H9 (cell line): ENCODE measurements at places on chromosomes 5 and 9.

GRCh38 chr5:133746834-133747233 is 134.5 kb upstream of the FSTL4 start:
- no peaks in the 10 kb centered on the region for H3K4me1 ChIP-seq
- H3K4me3 ChIP-seq: no peak overlapping the region
- H3K27ac ChIP-seq: no peak overlapping the region
- DNase-seq: no peak

DNA sequence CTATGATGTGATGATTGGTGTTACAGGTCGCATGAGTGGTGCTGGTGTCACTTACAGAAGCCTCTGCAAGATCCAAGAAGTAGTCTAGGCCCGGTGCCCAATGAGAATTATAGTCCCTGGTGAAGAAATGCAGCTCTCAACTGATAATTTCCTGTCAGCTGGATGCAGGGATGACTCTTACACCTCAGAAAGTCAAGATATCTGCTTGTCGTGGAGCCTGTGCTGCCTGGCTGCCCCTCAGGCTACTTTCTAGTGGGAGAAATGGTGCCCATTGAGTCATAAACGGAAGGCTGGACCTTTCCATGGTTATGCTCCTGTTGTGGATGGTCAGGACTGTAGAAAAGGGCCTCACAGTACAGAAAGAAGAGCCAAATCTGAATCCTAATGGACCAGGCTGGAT is 46.8 kb upstream of the NXNL2 start:
- no peak overlapping the region for H3K4me3 ChIP-seq
- H3K36me3 ChIP-seq: peaks cover 3% of the 10 kb centered on the region; the same call in 2 of the 3 replicates
- no peak for DNase-seq
- H3K4me1 ChIP-seq: no peaks in the 10 kb centered on the region
- no peak overlapping the region for H3K27ac ChIP-seq

DNA sequence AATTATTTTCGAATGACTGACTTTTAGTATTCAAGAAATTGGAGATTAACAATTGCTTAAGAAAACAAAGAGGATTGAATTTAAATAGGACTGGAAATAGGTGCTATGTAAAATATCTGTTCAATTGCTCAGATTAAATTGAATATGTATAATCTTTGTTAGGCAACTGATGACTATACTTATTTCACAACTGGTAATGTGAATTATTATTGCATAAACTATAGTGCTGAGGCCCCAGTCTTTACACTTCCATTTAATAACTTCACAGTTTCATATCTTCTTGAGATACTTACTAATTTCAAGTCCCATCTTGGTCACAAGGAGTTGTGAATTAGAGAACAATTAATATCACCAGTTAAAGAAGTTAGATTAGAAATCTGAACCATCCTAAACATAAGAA is 16.7 kb downstream of the CEP78 start:
- H3K4me3 ChIP-seq: no peak overlapping the region
- no peak overlapping the region for H3K27ac ChIP-seq
- DNase-seq: no peak
- peaks cover 59% of the 10 kb centered on the region for H3K36me3 ChIP-seq

- DNase-seq: peak; percentile 46
- no peak overlapping the region for H3K27ac ChIP-seq
- no peaks in the 10 kb centered on the region; the same call in 1 of the 2 replicates for H3K4me1 ChIP-seq
- no peak overlapping the region for H3K4me3 ChIP-seq
These were observed 314.2 kb upstream of the DAP start for GRCh38 chr5:11075035-11075805.

DNA sequence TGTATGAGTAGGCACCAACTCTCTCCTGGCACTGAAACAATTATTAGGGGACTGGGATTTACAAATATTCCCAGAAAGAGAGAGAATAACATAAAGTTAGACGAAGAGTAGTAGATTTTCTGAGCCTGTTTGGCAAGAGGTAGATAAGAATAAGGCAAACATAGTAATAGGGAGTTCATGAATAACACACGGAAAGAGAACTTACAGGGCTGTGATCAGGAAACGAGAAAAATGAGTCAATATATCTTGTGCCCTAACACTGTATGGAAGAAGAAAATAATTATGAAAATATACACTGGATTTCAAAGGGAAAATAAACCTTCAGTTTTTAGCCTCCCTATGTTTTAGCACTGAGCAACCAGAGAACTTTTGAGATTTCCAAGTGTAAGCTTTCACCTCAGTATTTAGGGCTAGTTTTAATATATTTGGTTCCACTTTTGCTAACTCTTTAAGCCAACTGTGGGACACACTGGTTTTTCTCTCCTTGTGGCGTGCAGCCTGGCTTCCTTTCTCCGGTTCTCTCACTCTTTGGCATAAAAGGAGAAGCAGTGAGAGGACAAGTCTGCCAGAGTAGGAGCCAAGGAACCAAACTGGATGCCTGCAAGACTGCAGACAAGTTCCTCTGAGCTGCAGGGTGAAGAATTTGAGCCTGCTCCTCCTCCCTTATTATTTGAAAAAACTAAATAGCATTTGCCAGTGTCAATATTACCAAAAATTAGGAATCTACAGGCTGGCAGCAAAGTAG is 6.6 kb upstream of the KCNN2 start:
- no peak overlapping the region for H3K27ac ChIP-seq
- peaks cover 6% of the 10 kb centered on the region; the same call in 1 of the 2 replicates for H3K4me1 ChIP-seq
- H3K27me3 ChIP-seq: no peaks in the 10 kb centered on the region
- DNase-seq: no peak
- H3K4me3 ChIP-seq: no peak overlapping the region

DNA sequence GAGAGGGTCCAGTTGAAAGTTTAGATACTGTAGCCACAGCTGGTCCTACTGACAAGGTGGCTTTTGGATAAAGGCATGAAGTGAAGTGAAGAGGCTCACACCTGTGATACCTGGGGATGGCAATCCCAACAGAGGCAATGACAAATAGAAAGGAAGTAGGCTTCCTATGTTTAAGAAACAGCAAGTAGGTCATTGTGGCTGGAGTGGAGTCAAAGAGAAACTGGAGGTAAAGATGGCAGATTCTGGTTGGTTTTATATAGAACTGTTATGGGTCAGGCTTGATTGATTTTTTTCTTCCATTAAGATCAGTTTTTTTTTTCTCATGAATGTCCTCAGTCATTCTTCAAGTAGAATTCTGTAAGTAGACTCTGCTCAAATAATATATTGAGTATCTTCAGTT is 79.5 kb downstream of the ANXA1 start:
- no peak overlapping the region for H3K4me3 ChIP-seq
- 0 out of 2 replicates have a peak, but pooled peaks cover 6% of the 10 kb centered on the region for H3K36me3 ChIP-seq
- H3K27me3 ChIP-seq: no peaks in the 10 kb centered on the region
- H3K4me1 ChIP-seq: no peaks in the 10 kb centered on the region

DNA sequence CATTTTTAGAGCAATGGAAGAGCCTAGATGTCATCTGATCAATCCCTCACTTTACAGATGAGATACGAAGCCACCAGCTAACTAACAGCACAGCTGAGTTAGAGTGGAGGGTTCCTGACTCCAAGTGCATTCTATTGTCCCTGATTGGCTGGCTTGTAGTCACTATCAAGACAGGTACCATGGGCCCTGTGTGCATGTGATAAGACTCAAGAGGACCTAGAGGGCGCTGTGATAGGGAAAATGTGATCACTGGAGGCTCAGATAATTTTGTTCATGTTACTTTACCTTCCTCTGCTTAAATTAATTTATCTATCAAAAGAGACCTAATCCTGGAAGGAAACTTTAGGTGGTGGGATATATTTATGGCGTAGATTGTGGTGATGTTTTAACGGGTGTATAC is 19.5 kb upstream of the SNAPC3 start:
- H3K4me1 ChIP-seq: no peaks in the 10 kb centered on the region
- H3K27ac ChIP-seq: no peak overlapping the region
- H3K4me3 ChIP-seq: no peak overlapping the region
- peaks cover 2% of the 10 kb centered on the region for H3K36me3 ChIP-seq

DNA sequence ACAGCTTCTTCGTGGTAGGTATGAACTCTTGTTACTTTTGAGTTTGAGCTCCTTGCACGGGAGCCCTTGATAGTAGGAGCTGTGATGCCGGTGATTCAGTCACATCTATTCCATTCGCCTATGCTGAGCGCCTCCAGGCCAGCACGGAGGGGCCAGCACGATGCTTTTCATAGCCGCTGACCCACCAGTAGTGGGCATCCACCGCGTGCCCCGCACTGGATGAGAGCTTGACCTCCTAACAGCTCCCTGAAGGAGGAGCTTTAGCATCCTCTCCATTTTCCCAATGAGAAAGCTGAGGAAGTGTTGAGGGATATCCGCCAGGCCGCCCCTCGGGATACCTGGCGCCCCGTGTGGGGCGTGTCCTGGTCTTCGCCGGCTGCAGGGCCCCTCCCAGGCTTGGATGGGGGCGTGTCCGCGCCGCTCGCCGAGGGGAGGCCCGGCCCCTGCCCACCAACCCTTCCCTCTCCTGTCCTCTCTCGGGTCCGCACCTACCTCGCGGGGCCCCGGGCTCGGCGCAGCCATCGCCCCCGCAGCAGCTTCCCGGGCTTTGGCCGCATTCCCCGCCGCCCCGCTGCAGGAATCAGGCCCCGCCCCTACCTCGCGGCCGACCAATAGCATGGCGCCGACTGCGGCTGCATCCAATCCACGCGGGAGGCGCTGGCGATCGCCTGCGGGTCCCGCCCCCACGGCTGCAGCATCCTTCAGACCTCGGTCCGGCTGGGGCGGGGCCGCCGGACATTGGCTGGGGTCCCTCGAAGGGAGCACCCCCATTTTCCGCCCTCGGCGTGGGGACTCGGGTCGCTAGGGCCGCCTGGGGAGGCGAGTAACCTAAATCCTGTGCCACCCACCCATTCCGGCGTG is at the start of gene PIP5KL1:
Gene PIP5KL1, minus strand, starts transcription at position 547 of the 861 bp plus-strand sequence. Its CDS starts 25 bp downstream, at position 522.
- H3K36me3 ChIP-seq: peaks cover 8% of the 10 kb centered on the region
- peak; percentile 95 for DNase-seq
- H3K4me1 ChIP-seq: peaks cover 2% of the 10 kb centered on the region; the same call in 1 of the 2 replicates
- no peaks in the 10 kb centered on the region for H3K27me3 ChIP-seq
- H3K27ac ChIP-seq: no peak within 1 kb of the TSS
- H3K4me3 ChIP-seq: peak within 1 kb of the TSS; percentile 62

DNA sequence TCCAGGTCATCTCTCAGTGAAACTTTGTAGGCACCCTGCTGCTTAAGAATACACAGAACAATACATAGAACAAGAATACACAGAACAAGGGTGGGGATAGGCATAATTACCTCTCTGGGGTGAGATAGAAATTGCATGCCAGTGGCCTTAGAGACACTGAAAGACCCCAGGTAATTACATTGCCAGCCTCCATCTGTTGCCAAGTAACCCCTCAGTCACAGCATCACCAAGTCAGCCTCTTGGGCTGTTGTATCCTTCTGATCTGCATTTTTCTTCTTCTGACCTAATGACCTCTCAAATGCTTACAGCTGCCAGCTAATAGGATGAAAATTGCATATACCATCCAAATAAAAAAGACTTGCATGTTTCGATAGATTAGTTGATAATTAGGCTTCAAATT is 167.7 kb downstream of the GRIA1 start:
- H3K27ac ChIP-seq: no peak overlapping the region
- no peak for DNase-seq
- no peaks in the 10 kb centered on the region for H3K27me3 ChIP-seq
- no peak overlapping the region for H3K4me3 ChIP-seq
- no peaks in the 10 kb centered on the region for H3K4me1 ChIP-seq
- H3K36me3 ChIP-seq: no peaks in the 10 kb centered on the region

DNA sequence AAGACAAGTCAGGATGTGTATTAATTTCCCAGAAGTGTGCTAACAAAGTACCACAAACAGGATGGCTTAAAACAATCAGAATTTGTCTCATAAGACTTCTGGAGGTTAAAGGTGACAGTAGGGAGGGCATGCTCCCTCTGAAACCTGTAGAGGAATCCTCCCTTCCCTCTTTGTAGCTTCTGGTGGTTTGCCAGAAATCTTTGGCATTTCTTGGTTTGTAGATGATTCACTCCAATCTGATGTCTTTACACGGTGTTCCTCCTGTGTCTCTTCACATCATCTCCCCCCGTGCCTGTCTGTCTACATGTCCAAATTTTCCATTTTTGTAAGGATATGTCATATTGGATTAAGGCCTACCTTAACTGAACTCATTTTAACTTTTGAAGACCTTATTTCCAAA is 471.5 kb downstream of the ZNF608 start:
- no peak for DNase-seq
- no peaks in the 10 kb centered on the region for H3K36me3 ChIP-seq
- no peak overlapping the region for H3K4me3 ChIP-seq
- no peak overlapping the region for H3K27ac ChIP-seq

DNA sequence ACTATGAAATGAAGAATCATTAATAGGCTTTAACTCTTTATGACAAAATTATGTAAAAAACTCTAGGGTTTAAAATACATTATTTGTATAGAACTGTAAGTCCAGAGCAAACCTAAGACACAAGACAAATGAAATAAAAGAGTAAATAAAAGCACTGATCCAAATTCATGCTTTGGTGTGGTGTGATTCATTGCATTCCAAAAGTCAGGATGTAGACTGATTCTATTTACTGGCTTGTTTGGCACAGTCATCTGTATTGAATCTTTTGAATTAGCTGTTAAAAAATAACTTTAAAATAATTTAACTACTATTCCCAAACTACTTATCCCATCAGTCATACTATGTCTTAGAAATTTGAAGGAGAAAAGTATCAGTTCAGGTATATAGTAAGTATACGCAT is 31.1 kb downstream of the IL4 start:
- no peaks in the 10 kb centered on the region for H3K27me3 ChIP-seq
- DNase-seq: no peak
- H3K4me3 ChIP-seq: no peak overlapping the region
- peaks cover 25% of the 10 kb centered on the region for H3K36me3 ChIP-seq

GRCh38 chr5:127878174-127878750 is 175.1 kb downstream of the CCDC192 start:
- no peak overlapping the region for H3K4me3 ChIP-seq
- H3K27me3 ChIP-seq: no peaks in the 10 kb centered on the region
- H3K4me1 ChIP-seq: no peaks in the 10 kb centered on the region

DNA sequence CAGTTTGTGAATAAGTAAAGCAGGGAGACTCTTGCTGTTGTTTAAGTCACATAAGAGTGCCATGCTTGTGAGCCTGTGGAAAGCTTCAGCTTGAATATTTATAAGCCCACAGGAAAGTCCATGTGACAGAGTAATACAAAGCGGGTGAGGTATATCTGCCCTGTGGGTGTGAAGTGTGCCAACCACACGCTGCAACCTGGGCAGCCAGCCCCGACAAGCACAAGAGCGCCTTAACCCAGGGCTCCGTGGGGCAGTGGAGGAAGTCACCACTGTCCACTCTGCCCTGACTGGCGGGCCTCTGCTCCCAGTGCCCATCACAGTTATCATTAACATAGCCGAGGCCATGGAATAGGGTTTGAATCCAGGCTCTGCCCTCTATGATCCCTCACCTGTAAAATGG is 132.2 kb downstream of the SCAMP1 start:
- peaks cover 20% of the 10 kb centered on the region; the same call in 1 of the 2 replicates for H3K4me1 ChIP-seq
- H3K4me3 ChIP-seq: no peak overlapping the region
- H3K27ac ChIP-seq: no peak overlapping the region
- H3K27me3 ChIP-seq: no peaks in the 10 kb centered on the region

GRCh38 chr9:72327631-72328030 is 37.4 kb downstream of the ZFAND5 start:
- no peak overlapping the region for H3K27ac ChIP-seq
- peaks cover 14% of the 10 kb centered on the region for H3K36me3 ChIP-seq
- H3K4me3 ChIP-seq: no peak overlapping the region
- no peak for DNase-seq
